ENCODE measurements at places on chromosomes 6 and 20.

DNA sequence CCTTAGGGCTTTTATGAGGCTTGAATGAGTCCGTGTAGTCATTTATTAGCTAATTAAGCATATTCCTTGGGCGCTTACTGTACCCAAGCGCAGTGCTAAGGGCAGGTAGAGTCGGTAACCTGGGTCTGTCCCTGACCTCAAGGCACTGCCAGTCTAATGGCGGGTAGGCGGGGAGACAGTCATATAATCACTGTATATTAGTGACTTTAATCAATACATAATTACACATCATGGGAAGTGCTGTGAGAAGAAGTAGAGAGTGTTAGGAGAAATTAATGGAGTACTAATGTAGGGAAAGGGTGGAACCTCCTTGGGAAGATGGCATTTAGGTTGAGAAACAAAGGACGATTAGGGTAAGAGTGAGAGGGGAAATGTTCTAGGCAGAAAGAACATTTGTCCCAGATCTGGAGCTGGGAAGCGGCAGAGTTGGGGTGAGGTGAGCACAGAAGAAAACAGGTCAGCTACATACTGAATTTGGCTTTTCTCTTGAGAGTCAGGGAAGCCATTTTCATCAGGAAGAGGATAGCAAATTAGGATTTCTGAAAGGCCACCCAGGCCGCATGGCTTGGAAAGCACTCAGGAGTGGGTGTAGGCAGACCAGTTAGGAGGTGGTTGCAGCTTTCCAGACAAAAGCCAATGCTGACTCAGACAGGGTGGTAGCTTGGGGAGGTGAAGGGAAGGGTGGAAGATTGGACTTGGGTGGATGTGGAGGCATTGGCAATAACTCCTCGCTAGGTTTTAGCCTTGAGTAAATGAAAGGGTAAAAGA, 954 bp upstream of the BLCAP start:
- peak; percentile 25 for DNase-seq

- no peak for DNase-seq
These were observed 9.3 kb upstream of the ARID1B start for GRCh38 chr6:156767603-156768467.

DNA sequence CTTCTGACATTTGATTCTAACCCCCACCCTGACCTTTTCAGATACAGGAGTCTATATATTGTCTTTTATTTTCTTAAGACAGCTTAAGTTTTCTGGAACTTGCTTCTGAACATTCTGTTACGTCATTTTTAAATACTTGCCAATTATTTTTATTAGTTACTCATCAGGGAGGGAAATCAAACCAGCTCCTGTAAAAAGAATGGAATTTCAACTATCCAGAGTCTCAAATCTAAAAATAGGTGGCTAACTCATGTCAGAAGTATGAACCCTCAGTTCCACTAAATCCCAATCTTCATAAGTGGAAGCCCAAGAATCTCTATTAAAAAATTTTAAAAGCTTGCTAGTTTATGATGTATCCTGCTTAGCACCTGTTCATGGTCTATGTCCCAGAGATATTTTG, 900.0 kb downstream of the KIF16B start:
- DNase-seq, result no peak

DNA sequence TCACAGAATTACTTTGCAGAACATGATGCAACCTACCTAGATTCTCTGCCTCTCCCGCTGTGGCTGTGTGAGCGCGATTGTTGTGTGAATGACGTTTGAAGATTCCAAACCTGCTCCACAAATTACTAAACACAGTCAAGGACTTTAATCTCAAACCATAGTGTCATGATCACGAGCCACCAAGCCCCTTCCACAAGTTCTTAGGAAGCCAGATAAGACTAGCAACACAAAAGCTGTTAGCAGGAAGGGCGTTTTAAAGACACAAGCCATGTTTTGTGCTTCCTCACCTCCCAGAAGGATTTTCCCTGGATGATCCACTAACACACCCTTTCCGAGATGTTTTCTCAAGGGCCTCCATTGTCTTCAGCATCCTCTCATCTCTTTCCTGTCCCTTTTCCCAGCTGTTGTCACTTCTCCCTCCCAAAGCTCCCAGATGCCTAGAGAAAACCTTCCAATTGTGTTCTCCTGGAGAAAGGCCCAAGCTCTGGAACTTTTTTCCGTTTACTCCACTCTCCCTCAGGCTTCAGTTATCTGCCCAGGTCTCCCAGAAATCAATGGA, 12.8 kb downstream of the OPN5 start:
- DNase-seq, result no peak

DNA sequence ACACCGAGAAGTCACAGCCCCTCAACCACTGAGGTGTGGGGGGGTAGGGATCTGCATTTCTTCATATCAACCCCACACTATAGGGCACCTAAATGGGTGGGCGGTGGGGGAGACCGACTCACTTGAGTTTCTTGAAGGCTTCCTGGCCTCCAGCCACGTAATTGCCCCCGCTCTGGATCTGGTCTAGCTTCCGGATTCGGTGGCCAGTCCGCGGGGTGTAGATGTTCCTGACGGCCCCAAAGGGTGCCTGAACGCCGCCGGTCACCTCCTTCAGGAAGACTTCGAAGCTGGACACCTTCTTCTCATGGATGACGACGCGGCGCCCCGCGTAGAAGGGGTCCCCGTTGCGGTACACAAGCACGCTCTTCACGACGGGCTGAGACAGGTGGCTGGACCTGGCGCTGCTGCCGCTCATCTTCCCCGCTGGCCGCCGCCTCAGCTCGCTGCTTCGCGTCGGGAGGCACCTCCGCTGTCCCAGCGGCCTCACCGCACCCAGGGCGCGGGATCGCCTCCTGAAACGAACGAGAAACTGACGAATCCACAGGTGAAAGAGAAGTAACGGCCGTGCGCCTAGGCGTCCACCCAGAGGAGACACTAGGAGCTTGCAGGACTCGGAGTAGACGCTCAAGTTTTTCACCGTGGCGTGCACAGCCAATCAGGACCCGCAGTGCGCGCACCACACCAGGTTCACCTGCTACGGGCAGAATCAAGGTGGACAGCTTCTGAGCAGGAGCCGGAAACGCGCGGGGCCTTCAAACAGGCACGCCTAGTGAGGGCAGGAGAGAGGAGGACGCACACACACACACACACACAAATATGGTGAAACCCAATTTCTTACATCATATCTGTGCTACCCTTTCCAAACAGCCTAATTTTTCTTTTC, at the start of gene DCDC2:
Gene DCDC2 (minus strand): TSS at position 724 of the 883 bp plus-strand sequence. CDS start 309 bp downstream, at position 415.
- DNase-seq, result peak; percentile 24

DNA sequence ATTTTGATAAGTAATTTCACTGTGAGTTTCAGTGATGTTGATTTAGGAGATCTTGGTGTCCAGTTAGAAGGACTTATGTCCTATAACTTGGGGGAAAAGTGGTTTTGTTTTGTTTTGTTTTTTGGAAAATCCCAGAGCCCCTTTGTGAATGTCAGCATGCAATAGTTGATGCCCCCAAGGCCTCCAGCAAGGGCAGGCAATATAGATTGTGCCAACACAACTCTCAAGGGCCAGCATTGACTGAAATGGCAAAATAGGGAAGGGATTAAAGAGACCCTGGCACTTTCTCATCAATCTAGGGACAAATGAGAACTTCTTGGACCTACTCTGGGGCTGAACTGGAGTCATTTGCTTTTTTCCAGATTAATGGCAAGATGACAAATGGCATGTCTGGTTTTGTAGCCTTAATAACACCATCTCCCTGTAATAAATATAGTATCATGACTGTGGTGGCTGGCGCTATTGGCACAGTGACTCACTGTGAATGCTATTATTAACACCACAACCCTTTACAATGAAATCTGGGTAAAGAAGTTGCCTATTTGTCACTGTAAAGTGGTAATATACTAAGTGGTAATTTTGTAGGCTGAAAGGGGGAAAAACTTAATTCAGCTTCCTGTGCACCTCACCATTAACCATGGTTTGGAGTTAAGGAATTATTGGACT, 51.8 kb downstream of the ABRACL start:
- DNase-seq, result no peak

DNA sequence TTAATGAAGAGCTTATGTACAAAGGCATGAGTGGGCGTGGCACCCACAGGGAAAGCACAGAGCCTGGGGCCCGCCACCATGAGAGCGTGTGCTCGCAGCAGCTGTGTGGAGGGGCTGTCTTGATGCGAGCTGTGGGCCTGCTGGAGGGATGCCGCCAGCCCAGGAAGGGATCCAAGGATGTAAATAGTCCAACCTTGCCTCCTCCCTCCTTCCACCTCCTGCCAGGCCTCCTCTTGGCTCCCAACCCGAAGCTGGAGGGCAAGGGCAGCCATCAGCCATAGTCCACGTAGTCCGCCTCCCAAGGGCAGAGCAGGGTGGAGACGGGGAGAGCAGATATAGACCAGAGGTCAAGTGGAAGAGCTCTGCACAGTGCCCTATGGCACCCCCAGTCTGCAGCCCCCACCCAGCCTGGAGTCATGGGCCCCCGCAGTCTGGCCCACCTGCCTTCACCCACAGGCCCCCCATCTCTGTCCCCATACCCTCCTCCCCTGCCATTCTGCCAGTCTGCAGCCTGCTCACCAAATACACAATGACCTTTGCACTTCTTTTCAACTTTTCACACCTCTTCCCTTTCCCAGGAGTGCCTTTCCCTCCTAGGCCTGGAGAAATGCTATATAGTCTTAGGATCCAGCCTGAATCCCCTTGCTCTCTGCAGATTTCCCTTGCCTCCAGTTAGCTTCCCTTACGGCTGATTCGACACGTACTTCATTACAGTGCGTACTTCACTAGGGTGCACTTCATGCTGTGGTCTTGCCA, 77.1 kb downstream of the SHLD1 start:
- DNase-seq, result no peak

DNA sequence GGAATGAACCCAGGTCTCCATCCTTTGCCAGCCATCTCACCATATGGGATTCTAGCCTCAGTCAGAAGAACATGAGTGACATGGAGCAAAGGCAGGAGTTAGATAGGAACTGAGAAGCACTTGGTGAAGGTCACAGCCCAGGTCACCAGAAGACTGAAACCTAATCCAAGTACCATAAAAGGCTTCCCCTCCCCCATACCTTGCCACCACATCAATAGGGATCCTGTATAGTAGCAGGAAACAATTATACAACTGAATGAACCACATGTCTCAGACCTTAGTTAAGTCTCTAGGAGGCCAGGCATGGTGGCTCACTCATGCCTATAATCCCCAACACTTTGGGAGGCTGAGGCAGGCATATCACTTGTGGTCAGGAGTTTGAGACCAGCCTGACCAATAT, 49.6 kb downstream of the KIZ start:
- no peak for DNase-seq

- no peak for DNase-seq
These were observed 1.1 kb upstream of the NECAB3 start for GRCh38 chr20:33675136-33675959.

DNA sequence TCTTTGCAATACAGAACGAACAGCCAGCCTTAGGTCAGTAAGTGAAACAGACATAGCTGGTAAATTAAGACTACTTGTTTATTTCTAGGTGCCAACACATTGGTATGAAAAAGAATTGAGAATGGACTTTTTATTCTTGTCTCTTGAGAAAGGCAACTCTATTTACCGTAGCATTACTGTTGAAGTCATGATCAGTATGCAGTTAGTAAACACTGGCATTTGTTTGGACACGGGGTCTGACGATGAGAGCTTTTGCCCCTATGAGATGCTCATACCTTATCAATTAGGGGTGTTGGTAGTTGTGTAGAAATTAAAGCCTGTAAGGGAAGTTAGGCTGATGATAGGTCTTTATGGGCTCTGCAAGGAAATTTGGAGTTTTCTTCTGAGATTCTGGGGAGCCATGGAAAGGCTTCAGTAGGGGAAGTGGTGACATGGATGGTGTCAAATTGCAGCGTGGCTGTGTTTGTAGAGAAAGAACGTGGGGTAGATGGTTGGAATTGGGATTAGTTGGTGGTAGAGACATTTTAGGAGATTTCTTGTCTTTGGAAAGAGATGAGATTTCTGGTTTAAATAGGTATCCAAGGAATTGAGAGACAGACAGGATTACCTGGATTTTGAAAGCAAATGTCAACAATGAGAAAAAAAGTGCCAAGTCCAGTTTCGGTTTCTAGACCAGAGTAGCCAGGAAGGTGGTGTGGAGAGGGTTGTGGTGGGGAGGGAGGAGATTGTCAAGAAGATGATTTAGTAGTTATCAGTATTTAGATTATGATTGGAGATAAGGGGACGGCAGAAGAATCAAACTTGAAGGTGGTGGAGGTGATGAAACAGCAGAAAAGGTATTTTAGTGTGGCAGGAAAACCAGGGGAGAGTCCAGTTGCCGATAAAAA, 116.6 kb downstream of the JARID2 start:
- DNase-seq, result no peak

DNA sequence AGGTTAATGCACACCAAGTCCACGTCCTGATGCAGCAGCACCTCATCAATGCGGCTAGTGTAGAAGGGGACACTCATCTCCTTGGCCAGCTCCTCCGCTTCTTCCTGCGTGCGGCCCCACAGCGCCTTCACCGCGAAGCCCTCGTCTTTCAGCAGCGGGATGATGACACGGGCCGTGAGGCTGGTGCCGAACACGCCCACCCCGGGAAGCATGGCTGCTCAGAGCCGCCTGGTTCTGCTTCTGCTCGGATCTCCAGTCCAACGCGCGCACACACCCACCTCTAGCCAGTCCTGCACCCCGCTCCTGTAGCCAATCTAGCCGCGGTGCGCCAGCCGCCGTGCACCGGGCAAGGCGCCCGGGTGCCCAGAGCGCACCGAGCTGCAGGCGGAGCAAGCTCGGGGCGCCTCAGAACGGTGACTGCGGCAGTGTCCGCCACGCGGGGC, 700 bp downstream of the GFOD1 start:
- peak; percentile 69 for DNase-seq

DNA sequence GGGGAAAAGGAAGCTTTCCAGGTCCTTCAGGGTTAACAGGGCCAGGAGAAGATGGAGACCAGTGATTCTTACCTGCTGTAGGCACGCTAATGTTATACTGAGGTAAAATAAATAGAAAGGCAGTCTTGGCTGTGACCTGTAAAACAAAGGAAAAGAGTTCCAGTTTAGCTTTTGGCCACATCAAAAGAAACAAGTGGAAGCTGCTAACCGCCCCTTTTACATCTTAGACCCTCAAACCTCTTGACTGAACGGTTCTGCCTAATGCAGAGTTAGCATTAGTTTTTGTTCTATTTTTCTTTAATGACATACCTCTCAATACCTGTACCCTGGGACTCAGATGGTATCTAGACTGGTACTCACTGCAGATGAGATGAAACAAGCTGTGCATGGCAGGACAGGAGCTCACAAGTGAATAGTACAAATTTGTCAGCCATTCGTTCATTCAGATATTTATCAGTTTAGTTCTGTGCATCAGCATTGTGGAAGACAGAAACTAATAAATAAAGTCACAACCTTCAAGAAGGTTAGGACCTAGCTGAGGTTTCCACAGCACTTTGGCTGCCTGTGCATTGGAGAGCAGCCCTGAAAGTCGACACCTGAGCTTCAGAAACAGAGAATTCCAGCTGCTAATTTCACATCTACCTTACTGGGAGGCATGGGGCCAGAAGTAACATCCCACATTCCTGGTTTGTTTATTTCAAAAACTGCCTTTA, 41.0 kb downstream of the TRAM2 start:
- no peak for DNase-seq

Data from activated CD4-positive, alpha-beta T cell treated with anti-CD3 and anti-CD28 coated beads, Interleukin-2, amount 50 U/mL, for 48 hours (primary cell).